ENCODE measurements at places on chromosomes 1 and 21.

- DNase-seq, result no peak
Observed at GRCh38 chr21:36551731-36552433, 72.0 kb upstream of the CLDN14 start.

DNA sequence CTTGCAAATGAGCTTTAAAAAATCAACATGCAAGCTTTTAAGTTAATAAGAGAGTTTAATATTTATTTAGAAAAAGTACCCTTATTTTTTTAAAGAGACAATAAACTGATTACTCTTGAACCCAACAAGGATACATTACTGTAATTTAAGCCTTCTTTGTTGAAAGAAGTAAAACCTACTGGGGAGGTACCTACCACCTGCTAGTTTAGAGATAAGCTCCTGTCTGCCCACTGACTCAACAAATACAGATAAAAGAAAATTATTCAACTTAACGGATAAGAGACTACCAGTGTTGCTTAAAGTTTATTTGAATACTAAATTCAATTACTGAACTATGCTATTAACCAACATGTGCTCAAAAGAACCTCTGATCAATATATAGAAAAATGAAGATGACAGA lies 23.1 kb downstream of the USP24 start:
- no peak for DNase-seq

- no peak for DNase-seq
Observed at GRCh38 chr1:229857585-229857984, 209.5 kb upstream of the GALNT2 start.

- no peak for DNase-seq
Observed at GRCh38 chr1:9016455-9016854, 9.8 kb downstream of the SLC2A7 start.

DNA sequence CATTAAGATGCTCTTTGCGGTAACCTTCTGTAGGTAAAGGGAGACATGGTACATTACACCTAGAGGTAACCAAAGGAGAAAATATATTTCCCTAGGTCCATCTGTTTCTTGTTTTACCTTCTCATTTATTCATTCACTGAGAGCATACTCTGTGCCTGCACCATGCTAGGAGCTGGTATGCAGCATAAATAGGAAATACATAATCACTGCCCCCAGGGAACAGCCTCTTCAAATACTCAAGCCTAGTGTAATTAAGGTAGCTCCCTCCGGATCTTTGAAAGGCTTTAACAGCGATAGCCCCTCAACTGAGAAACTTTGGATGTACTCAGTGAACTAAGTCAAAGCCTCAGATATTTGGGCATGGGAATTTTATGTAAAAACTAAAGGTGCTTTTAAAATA lies 123.6 kb downstream of the GABPA start:
- DNase-seq, result no peak

GRCh38 chr1:119314001-119314796 lies 54.4 kb upstream of the HAO2 start:
- no peak for DNase-seq

GRCh38 chr1:18936814-18937481 lies 19.5 kb downstream of the IFFO2 start:
- DNase-seq, result no peak

DNA sequence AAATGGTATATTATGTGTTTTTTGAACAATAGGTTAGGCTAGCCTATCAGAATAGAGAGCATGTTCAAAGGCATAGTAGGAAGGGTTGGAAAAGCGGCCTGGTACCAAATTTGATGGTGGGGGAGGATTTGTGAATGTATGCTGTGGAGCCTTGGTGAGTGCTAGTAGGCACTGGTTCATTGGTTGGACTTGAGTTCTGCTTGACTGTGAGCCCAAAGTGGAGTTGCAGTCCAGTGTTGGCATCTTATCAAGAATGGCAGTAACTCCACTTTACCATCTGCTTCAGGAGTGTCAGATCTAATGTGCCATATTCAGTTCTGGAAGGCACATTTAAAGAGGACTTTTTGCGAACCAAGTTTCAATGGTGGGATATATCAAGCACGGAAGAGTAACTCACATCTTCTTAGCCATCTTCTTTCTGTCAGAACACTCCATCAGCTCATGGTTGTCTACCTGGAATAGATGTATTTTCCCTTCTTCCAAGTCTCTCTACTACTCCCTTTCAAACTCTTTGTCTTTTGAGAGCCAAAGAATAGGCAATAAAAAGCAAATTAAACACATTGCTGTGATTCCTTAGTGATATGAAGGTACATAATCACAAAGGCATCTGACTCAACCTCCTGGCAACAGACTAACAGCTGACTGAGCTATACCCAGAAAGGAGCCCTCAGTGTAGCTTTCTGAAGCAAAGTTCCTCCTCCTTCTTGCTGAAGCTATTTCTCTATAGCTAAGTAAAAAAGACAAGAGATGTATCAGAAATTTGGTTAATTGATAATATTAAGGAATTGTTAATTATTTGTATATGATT lies 21.7 kb downstream of the LRRC8B start:
- no peak for DNase-seq

- DNase-seq, result no peak
Observed at GRCh38 chr1:119477710-119478109, 29.3 kb upstream of the HSD3B1 start.

DNA sequence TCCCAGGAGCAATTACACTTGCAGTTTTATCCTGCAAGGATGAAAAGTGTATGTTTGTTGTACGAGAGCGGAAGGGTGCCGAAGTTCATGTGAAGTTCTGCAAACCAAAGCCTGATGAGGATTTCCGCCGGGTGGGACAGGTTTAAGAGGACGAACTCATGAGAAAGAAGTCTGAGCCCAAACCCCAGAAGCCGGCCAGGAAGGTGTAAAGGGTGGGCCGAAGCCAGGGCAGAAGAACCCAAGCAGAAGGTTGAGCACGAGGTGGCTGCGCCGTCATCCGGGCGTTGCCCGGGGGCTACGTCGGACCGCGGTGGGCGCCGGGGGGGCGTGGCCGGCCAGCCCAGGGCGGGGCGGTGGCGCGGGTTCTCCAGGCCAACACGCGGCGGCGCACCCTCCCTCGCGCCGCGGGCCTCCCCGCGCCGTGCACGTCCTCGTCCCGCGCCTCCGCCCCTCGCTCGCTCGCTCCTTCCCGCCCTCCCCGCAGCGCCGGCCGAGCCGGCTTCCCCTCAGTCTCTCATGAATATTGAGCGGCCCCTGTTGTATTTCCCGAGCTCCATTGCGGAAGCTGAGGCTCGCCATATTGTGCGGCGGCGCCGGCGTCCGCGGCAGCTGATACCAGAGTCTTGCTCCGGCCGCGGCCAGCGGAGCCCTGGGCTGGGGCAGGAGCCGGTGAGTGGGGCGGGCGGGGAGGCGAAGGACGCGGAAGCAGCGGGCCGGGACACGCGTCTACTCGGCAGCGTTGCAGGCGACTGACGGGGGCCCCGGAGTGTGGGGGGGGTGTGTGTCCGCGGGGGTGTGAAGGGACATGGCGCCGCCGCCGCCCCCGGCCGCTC lies at the start of gene RNF2:
Gene RNF2 (plus strand): TSS at position 578 of the 833 bp plus-strand sequence. CDS start 41,996 bp downstream, outside the sequence.
- DNase-seq, result peak; percentile 78

DNA sequence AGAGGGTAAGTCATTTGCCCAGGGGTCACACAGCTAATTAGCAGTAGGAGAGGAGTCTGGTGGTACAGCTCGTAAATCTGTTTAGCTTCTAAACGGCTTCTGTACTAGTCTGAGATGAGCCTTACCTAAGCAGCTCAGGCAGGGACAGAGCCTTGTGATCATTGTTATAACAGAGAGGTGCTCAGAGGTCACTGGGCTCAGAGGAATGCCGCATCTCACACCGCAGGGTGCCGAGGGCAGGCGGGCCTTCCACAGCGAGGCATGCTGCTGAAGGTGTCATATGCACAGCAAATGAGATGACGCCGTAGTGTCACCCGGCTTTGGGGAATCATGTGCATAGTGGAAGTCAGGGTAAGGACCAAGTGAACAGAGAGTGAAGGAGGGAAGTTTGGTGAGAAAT lies 305.2 kb upstream of the FMN2 start:
- DNase-seq, result no peak

DNA sequence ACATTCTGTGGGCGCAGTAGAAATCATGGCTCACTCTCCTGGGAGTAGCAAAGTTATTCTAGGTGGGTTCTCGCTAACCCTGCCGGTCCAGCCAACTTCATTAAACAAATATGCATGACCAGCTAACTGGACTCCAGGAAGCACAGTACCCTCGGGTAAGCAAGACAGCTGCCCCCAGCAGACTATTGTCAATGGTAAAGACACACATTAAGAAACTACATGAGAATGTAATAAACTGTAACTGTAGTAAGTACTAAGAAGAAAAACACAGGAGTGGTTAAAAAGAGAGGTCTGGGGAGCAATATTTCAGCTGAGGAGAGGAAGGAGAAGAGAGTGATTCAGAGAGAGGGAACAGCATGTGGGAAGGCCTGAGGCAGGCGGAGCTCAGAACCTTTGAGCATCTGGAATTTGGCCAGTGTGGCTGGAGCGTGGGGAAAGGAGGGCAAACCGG lies 7.4 kb downstream of the SLC2A5 start:
- DNase-seq, result no peak

GRCh38 chr1:14780271-14780670 lies 181.8 kb downstream of the KAZN start:
- DNase-seq, result no peak

GRCh38 chr21:38712071-38712470 lies 93.7 kb upstream of the ETS2 start:
- DNase-seq, result peak; percentile 8

DNA sequence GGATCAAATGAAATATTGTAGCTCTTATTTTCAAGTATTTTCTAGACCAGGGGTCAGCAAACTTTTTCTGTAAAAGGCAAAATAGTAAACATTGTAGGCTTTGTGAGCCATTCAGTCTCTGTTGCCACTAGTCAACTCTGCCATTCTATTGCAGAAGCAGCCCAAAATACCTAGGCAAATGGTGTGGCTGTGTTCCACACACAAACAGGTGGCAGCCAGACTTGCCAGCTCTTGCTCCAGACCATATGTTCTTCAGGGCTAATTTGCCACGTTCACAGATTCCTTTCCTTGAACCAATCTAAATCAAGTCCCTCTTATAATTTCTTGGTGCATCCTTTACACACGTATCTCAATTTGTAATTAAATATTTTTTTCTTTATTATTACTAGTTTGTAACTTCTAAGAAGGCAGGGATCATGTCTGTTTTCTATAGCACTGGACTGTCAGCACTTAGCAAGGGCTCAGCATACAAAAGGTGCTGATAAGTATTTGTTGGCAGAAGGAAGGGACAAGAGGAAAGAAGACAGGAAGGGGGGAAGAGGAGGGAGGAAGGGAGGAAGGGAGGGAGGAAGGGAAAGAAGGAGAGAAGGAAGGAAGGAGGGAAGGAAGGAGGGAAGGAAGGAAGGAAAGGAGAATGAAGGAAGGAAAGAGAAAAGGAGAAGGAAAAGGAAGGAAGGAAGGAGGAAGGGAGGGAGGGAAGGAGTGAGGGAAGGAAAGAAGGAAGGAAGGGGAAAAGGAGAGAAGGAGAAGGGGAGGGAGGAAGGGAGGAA lies 106.5 kb upstream of the EDEM3 start:
- no peak for DNase-seq

Data from pons (tissue), 1 donor.